ENCODE measurements at places on chromosomes 1 and 21. TPM values are rescaled to one million over a fixed set of nuclear protein-coding genes. Genes with fewer than 3 reads are reported as not detected.

The SEMA6C gene
- total RNA-seq = 1.6 TPM

The KCNE1 gene
- total RNA-seq = not detected

The TTC39A gene
- total RNA-seq = 1.9 TPM

The ZNF695 gene
- total RNA-seq = 1.2 TPM

The AADACL3 gene
- not detected for total RNA-seq

The ANKRD65 gene
- total RNA-seq = not detected

The PLK3 gene
- 17.5 TPM for total RNA-seq

The SYT6 gene
- total RNA-seq = 0.48 TPM

The LYPD8 gene
- total RNA-seq = 0.21 TPM

The CD1B gene
- total RNA-seq = not detected

The ZFP69B gene
- total RNA-seq = 1.6 TPM

The SPRR1A gene
- total RNA-seq = not detected

The AQP10 gene
- total RNA-seq = not detected

The TNFAIP8L2 gene
- not detected for total RNA-seq

The RAB13 gene
- total RNA-seq = 159 TPM

The PATJ gene
- total RNA-seq = 3.9 TPM

The LCE1F gene
- not detected for total RNA-seq

The SLAMF8 gene
- not detected for total RNA-seq

The CD1D gene
- total RNA-seq = not detected

The PDC gene
- not detected for total RNA-seq

The B3GALT2 gene
- not detected for total RNA-seq

The C1orf185 gene
- not detected for total RNA-seq

The IL22RA1 gene
- total RNA-seq = 5.0 TPM

The KIF17 gene
- total RNA-seq = 1.2 TPM

The STIL gene
- total RNA-seq = 10.9 TPM

The CCDC27 gene
- total RNA-seq = not detected

The KLHDC9 gene
- total RNA-seq = 1.9 TPM

The EXTL1 gene
- not detected for total RNA-seq

The JAM2 gene
- total RNA-seq = not detected

The ENAH gene
- total RNA-seq = 95.8 TPM

The THEM5 gene
- not detected for total RNA-seq

The GRIK3 gene
- not detected for total RNA-seq

The APH1A gene
- 140 TPM for total RNA-seq

The LRRIQ3 gene
- total RNA-seq = 1.0 TPM

The SH2D2A gene
- total RNA-seq = 2.1 TPM

The UTS2 gene
- not detected for total RNA-seq

The JTB gene
- total RNA-seq = 170 TPM

The KCNJ9 gene
- total RNA-seq = not detected

The KRTAP19-3 gene
- total RNA-seq = not detected

The VPS13D gene
- 6.2 TPM for total RNA-seq

The MAEL gene
- not detected for total RNA-seq

The KCNT2 gene
- total RNA-seq = not detected

The MYOM3 gene
- 5.8 TPM for total RNA-seq

The LMX1A gene
- total RNA-seq = not detected

The CELA2B gene
- total RNA-seq = not detected

The CADM3 gene
- total RNA-seq = 0.15 TPM

The TEX38 gene
- not detected for total RNA-seq

The PFKL gene
- total RNA-seq = 57.5 TPM

The GNAT2 gene
- total RNA-seq = not detected

The CHD5 gene
- 1.0 TPM for total RNA-seq

The UBE2U gene
- total RNA-seq = not detected
